ENCODE measurements at places on chromosomes 5 and 9.

DNA sequence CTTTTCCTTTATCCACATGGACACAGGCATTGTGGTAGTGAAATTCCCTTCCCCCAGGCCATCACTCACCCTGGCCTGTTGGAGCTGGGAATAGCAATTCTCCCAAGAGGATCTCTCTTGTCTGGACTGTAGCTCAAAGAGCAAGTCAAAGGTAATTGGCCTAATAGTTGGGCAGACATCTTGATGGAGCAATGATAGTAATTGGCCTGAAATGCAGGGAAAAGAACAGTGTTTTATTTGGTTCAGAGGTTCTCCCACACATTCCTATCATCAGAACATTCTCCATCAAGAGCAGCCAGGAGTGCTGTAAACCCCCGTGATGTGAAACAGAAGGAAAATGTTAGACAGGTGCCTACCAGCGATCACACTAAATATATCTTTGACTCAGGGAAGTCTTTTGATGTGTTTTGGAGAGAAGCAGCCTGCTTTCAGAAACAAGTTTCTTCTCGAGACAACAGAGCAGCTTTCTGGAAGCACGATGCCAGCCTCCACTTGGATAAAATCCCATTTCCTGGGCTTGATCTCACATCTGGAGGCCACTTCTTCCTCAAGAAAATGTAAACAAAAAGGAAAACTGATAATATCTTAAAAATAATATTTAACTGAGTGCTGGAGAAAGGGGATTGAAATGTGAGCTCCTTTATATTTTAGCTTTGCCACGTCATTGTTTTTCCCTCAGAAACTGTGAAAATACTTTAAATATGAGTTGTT, 198.1 kb upstream of the WWC1 start:
- DNase-seq = no peak

- DNase-seq = no peak
Measured at GRCh38 chr9:75588808-75589207, 301.7 kb upstream of the PCSK5 start.

- peak; percentile 22 for DNase-seq
Measured at GRCh38 chr5:81021486-81021885, 61.3 kb downstream of the RASGRF2 start.

GRCh38 chr9:112752334-112753125, 2.0 kb downstream of the SNX30 start:
- DNase-seq = no peak

DNA sequence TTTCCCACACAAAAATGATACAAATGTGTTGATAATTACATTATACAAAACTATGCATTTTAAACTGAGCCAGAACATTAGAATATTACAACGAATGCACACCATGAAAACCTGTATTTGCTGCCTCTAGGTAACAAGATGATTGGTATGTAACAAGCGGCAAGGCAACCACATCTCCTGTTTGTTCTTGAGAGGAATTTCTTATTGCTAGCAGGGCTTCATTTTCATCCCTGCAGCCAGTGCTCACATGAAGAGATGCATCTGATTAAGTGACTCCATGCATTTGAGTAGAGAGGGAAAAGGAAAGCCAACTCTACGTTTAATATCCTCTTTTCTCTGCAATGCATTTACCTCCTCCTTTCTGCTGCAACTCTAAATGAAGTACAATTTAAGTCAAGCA, 36.6 kb downstream of the FRMD3 start:
- DNase-seq = peak; percentile 19

- peak; percentile 40 for DNase-seq
Measured at GRCh38 chr5:122501089-122501435, 189.0 kb downstream of the SNCAIP start.

DNA sequence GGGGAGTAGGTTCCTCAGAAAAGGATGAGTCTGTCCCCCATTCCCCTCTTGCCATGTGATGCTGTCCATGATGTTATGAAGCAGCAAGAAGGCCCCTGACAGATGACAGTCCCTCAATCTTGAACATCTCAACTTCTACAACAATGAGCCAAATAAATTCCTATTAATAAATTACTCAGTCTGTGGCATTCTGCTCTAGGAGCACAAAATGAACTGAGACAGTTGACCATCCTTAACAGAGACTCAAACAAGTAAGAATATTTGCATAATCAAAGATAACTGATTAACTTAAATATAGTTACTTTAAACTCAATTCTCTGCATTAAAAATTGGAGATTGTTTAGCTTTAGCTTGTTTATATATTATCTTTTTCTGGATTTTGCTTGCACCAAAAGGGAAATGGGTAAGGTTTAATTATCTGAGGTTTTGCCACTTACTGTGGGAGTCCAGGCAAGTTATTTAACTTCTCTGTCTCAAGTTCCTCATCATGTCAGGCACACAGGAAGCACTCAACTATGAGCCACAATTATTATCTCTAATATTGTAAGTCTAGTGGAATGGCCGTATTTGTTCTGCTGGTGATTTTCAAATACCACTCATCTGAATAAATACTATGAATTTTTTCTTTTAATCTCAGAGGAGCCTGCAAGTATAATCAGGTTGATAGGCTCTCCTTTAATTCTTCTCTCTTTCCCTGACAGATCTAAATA, 162.9 kb downstream of the TSSK1B start:
- peak; percentile 39 for DNase-seq

DNA sequence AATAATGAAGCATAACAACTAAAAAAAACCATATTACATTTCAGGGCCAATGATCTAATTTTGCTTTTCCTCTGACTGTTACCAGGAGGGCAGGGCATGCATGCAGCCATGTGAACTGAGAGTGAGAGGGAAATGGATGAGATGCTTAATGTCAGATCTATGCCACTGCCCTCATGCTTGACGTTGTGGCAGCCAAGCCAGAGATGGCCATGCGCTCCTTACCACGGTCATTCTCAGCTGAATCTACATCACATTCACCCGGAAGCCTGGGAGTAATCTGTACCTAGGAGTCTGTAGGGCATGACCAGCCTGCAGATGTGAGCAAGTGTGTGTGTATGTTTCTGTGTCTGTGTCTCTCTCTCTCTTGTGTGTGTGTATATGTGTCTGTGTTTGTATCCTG, 183.7 kb downstream of the KDM4C start:
- no peak for DNase-seq

GRCh38 chr5:170075696-170076095, 30.0 kb upstream of the FOXI1 start:
- DNase-seq = no peak

GRCh38 chr5:58456486-58456885, 3.4 kb downstream of the PLK2 start:
- no peak for DNase-seq

DNA sequence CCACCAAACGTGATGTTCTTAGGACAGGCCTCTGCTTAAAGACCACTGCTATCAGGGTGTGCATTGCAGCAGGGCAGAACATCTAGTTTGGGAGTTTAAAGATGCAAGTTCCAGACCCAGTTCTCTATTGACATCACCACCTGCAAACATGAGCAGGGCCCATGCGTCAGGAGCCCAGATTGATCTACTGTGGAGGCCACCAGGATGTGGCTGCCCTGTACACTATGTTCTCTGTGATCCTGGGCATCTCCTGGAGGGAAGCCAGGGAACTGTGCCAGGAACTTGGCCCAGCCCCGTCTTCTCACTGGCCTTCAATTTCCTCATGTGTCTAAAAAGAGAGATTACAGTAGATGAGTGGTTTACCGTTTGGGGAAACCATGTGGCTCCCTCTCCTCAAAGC, 87.1 kb downstream of the PDE6A start:
- peak; percentile 68 for DNase-seq

GRCh38 chr5:1497242-1497777, 26.4 kb downstream of the LPCAT1 start:
- no peak for DNase-seq

DNA sequence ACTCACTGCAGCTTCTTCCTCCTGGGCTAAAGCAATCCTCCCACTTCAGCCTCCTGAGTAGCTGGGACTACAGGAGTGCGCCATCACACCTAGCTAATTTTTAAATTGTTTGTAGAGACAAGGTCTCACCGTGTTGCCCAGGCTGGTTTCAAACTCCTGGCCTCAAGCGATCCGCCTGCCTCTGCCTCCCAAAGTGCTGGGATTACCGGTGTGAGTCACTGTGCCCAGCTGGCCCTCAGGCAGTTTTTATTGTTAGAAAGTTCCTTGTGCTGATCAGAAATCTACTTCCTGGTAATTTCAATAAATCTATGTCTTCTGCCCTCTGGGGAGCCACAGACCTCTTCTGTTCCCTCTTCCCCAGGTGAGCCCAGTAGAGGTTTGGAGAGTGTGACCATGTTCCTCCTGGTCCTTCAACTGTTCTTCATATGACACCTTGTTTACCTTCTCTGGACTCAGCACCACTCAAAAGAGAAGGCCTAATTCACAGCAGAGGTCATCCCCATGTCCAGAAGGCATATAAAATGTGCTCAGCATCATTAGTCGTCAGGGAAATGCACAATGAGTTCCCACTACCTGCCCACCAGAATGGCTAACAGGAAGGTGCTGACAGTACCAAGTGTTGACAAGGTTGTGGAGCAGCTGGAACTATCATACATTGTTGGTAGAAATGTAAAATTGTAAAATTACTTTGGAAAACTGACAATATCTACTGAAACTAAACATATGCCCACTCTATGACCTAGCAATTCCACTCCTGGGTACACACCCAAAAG, 10.4 kb downstream of the TMOD1 start:
- no peak for DNase-seq

DNA sequence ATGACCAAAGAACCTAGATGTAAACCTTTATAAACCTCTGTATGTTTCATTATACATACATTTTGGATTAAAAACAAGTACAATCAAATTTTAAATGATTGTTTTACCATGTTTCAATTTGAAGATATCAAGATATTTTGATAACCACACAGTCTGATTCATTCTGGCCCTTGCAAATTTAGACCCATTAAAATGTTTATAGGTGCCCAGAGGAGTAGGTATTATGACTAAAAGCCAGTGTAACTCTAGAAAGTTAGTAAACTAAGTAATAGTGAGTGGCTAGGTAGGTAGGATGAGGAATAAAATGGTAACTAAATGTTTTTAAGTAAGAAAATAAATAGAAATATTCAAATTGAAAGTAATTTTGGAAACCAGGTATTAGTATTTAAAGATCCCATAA, 165.5 kb downstream of the PBX3 start:
- DNase-seq = no peak
